ENCODE measurements at places on chromosomes 1 and 21.
A peak's percentile ranks its signal among the peaks of the same experiment; 100 is the strongest.

- no peak for DNase-seq
Measured at GRCh38 chr1:60564916-60565750, 491.6 kb upstream of the C1orf87 start.

DNA sequence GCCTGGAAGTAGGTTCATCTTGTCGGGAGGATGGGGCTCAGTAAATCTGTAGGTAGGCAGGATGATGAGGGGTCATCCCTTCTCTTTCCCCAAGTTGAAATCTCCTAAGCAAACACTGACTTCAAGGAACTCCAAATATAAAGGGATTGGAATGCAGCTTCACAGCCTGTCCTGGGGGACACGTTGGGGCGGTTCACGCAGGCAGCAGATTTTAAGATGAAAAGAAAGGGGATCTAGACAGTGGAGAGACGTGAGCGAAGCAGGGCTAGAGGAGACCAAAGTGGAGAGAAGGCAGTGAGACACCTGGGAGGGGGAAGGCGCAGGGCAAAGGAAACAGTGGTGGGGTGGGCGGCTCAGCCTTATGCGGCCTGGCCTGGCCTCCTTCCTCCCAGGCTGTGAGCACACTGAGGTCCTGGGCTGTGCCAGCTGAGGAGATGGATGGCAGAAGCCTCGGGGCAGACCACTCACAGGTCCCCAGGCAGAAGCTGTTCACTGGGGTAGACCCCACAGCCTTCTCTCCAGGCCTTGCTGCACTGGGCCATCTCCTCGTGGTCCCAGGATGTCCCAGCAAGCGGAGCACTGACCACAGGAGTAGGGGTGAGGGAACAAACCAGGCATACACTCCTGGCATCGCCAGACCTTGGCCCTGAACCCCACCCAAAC, 51.7 kb downstream of the TOR1AIP2 start:
- no peak for DNase-seq

DNA sequence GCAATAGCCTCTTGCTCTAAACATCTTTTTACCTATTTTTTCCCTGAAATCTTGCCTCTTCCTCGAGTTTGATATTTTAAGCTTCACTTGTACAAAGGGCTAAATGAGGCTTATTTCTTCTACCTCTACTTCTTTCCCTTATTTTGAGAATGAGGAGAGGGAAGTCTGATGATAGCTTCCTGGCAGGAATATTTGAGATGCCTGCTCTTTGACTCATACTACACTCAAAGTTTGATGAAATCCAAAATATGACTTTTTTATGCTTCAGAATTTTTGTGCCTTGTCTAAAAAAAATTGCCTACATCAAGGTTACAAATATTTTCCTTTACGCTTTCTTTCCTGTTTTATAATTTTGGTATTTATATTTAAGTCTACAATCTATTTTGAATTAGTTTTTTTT, 624.4 kb upstream of the PLXNA2 start:
- DNase-seq = no peak

- no peak for DNase-seq
Measured at GRCh38 chr21:35399706-35400105, 350.6 kb upstream of the RUNX1 start.

DNA sequence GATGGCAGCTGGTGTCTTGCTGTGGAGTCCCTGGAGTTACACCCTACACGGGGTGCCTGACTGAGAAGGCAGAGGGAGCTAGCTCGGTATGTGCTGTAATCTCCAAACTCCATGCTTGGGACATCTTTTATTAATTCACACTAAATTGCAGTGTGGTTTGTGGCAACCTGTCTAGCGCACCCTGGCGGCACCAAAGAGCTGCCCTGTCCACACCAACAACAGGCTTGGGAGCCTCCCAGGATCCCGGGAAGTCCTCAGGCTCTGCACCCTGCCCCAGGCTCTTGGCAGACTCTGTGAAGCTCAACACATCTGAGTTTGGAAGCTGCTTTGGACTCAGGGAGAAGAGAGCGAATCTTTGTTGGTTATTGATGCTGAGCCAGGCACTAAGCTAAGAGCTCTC, 138.9 kb downstream of the IGSF21 start:
- DNase-seq = peak; percentile 35

DNA sequence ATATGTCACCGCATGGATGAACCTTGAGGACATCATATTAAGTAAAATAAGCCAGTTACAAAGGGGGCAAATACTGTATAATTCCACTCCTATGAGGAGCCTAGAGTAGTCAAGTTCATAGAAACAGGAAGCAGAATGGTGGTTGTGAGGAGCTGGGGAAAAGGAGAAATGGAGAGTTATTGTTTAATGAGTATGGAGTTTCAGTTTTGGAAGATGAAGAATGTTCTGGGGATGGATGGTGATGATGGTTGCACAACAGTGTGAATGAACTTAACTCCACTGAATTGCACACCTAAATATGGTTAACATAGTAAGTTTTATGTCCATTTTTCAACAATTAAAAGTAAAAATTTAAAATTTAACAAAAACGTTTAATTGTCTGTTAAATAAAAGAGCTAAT, 220.9 kb upstream of the JUN start:
- no peak for DNase-seq

DNA sequence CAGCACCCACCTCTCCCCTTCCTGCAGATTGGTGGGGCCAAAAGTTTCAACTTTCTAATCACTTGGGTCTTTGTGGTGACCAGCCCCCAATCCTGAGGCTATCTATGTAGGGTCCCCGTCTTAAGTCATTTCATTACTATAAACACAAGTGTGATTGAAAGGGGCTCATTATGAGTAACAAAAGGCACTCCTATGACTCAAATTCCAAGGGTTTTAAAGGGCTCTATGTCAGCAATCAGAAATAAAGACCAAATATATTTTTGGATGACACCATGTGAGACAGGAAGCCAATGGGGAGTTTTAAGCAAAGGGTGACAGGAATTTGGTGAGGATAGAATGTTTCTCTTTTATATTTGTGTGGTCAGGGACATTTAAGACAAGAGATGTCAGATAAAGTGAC, 6.2 kb downstream of the ERO1B start:
- no peak for DNase-seq

DNA sequence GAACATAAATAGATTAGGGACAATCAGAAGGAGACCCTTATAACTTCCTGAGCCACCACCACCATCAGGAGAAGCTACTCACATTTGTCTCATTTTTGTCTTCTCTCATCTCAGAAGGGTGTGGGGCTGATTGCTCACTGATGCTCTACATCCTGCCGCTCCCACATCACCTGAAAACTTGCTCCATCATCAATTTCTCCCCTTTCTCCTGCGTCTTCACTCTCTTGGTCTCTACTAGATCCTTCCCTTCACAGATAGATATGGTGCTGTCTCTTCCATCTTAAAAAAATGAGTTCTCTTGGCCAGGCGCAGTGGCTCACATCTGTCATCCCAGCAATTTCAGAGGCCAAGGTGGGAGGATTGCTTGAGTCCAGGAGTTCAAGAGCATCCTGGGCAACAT, 38.4 kb downstream of the C1orf216 start:
- DNase-seq = no peak

DNA sequence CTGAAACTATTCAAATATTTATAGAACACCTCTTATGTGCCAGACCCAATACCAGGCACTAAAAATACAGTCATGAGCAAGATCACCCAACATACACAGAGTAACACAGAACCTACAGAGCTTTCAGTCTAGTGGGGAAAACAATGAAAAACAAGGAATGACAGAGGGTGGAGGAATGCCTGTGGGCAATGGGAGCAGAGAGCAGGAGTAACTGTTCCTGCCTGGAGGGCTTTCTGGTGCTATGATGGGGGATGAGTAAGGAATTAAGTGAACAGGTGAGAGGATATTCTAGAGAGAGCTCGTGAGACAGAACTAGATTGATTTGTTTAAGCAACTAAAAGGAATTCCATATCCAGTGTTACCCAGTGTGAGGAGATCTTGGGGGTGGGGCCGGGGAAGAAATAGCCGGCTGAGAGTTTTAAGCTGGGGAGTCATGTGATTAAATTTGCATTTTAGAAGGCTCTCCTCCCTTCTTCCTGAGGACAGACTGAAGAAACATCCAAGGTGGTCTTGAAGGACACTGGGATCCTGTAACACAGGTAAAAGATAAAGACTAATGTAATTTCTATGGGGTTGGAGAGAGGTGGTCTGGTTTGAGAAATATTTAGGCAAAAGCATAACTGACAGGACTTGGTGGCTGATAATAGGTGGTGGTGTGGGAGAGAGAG, 2.1 kb upstream of the CD53 start:
- no peak for DNase-seq

GRCh38 chr1:26289158-26290059, 9.5 kb downstream of the SH3BGRL3 start:
- DNase-seq = no peak

DNA sequence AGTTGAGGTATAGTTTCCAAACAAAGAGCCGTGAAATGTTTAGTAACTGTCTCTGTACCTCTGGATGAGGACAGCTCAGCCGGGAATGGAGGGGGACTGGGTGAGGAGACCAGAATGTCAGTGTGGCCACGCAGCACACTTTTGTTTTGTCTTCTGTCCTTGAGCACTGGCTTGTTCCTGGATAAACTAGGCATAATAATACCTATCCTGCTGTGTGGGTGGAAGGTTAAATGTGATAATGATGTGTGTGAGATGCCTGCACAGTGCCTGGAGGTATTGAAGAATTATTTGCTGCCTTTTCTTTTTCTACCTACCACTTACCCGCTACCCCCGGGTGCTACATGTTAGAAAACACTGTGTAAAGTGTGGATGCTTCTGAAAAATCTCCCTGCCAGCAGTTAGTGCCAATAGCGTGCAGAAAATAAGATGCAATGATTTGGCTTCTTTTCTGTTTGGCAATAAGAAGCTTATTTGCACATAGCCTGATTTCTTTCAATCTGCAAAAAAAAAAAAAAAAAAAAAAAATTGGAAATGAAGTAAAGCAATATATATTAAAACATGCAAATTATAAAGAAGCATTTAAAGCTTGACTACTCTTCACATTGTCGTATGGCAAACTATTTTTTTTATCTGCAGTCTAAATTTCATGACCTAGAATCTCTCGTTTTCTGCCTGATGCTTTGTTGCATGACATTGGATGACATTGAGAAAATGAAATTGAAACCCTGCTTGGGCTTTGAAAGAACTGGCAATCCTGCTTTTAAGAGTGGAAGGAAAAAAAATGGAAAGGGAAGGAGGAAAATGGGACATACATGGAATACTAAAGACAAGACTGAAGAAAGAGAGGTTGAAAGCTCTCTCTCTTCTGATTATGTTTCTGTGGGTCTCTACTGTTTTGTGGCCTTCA, 89.5 kb downstream of the DISC1 start:
- DNase-seq = no peak

DNA sequence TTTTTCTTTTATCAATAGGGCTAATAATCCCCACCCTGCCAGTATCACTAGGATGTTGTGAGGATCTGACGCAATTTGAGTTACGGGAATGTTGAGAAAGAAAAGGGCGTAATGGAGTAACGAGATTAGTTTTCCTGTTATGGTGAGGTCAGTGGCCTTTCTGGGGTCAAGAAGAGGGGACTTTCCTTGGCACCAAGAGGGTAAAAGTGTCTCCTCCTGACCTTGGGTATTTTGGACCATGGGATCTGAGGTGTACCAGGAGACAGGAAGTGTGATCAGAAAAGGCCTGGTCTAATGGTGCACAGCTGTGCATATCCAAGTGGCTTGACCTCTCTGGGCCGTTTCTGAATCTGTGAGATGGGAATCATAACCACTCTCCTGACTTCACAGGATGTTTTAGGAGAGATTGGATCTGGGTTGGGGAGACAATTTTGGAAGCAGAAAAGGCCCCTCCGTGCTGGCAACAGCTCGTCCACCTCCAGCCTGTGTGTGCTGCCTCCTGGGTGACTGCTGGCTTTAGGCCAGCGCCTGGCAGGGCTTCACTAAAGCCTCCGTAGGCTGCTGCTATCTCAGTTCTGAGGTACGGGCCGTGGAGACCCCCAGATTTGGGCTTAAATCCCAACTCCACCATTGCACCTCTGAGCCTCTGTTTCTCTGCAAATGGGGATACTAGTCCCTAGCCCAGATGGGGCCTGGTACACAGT, 37.1 kb downstream of the ALPL start:
- no peak for DNase-seq

Data from WTC11 (cell line).